ENCODE measurements at places on chromosomes 1 and 21.

DNA sequence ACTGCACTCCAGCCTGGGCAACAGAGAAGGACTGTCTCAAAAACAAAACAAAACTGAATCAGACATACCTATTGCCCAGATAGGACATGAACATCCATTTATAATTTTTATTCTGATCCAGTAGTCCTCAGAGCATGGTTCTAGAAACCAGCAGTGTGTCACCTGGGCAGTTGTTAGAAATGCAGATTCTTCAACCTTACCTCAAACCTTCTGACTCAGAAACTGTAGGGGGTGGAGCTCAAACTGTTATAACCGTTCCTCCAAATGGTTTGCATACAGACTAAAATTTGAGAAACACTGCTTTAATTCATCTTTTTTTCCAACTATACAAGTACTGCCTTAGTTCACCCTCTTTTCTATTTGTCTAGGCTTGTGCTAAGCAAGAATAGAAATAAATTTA lies 6.0 kb downstream of the NASP start:
- no peak for DNase-seq

DNA sequence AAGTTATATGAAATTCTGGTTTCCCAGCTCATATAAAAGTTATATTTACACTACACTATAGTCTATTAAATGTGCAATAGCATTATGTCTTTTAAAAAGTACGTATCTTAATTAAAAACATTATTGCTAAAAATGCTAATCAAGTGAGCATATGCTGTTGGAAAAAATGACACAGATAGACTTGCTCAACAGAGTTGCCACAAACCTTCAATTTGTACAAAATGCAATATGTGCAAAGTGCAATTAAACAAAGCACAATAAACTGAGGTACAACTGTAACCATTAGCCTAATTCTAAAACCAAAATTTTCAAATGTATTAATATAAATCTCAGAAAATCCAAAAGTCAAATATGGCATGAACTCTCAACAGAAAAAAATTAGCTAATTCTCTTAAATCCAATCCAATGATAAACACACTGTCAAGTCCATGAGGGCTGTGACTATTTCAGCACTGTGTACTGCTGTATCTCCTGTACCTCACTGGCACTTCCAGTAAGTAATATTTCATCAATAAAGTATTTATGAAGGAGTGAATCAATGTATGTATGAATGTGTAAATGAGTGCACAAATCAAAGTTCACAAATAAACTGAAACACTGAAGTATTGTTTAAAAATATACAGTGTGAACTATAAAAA lies 116.3 kb downstream of the AKT3 start:
- DNase-seq = no peak

GRCh38 chr1:65189576-65190115 lies 41.6 kb downstream of the AK4 start:
- DNase-seq = no peak

GRCh38 chr21:43893536-43894205 lies 28.6 kb downstream of the AGPAT3 start:
- no peak for DNase-seq

DNA sequence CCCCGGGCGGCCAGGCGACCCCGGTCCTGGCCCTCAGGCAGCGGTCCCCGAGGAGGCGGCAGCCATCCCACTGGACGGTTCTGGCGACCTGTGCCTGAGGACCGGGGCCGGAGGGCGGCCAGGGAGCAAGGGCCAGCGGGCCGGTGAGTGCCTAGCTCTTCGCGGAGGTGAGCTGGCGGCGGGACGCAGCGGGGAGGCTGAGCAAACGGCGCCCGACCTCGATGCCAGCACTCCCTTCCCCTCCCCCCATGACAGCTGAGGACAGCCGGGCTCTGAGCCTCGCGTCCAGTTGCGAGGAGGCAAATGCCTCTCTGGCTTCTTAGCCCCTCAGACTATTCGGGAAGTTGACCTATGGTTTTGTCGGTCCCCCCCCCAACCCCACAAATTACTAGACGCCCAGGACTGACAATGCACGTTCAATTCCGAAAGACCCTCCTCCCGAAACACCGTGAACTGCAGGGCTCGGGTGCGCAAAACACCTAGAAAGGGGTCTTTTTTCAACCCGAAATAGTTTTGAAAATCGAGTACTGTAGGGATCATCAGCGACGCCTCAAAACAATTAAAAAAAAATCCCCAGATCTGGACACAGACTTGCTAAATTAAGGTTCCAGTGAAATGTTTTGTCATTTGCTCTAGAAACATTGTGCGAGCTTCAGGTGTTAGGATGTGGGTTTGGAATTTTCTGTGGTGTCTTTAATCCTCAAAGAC lies 8.3 kb downstream of the CDKN2C start:
- peak; percentile 91 for DNase-seq

- no peak for DNase-seq
Measured at GRCh38 chr1:112997781-112998180, 41.8 kb upstream of the SLC16A1 start.

GRCh38 chr1:8014381-8014988 lies 11.6 kb downstream of the ERRFI1 start:
- DNase-seq = no peak

- DNase-seq = no peak
Measured at GRCh38 chr1:235313262-235313661, 14.7 kb downstream of the ARID4B start.

- no peak for DNase-seq
Measured at GRCh38 chr1:66044912-66045311, 252.2 kb downstream of the PDE4B start.

- DNase-seq = peak; percentile 90
Measured at GRCh38 chr1:18230321-18230720, 122.7 kb downstream of the IGSF21 start.

DNA sequence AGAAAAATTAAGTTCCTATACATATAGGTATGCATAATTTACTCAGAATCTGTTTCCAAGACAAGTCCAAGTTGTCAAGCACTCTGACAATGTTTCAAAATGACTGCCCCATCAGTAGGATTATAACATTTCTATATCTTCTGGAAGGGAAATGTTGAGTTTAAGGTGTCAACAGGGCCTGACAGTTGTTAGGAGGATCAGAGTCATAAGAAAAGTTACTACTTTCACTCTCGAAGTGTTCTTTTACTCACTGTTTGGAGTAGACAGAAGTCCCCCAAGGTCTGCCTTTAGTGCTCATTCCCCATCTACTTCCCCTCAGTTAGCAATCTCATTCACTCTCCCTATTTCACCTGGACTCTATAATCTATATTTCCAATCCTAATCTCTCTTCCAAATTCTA lies 20.6 kb upstream of the MAGI3 start:
- no peak for DNase-seq

Data from NCI-H526 (cell line).